ENCODE measurements at places on chromosomes 3 and 15.

- no peak for DNase-seq
Observed at GRCh38 chr3:179286331-179286730, 35.4 kb upstream of the KCNMB3 start.

- no peak for DNase-seq
Observed at GRCh38 chr3:12797892-12798558, 1.5 kb downstream of the CAND2 start.

DNA sequence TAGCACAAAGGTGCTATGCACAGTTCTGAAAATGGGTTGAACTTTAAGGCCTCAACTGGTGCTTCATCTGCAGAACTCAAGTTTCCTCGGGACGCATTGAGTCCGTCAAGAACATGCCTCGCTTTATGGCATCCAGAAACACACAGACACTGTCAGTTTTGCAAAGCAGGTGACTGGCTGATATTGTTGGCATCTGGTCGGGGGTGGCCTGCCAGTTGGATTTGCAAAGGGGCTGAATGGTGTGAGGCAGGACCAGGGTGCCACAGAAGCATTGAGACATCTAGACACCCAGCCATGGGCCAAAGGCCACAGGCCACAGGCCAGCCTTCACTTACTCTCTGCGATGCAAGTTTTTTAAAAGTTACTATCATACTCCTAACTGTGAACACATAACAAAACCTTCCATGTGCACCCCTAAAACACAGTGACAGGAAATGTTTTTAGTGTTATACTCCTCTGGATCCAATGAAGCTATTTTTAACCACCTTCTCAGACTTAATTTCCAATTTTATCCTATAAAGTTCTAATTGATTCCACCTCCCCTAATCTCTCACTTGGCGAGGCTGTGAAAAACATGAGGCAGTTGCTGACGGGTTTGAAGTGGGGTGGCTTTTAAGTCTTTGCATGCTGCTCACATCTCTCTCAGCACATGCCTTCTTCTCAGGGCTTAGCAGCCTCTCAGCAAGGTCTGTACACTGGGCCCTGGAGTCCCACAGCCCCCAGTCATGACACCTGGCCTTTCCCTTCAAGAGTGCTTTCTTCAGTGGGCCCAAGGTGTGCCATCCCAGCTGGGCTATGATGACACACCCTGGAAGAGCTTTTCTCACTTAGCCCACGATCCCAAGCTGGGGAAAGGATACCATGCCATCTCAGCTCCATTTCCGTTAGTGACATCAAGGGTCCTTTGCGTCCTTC, 38.5 kb upstream of the DUSP7 start:
- no peak for DNase-seq

GRCh38 chr15:92780843-92781242, 119.3 kb upstream of the CHD2 start:
- no peak for DNase-seq

GRCh38 chr15:89556413-89557262, 18.6 kb upstream of the TICRR start:
- DNase-seq, result peak; percentile 53

DNA sequence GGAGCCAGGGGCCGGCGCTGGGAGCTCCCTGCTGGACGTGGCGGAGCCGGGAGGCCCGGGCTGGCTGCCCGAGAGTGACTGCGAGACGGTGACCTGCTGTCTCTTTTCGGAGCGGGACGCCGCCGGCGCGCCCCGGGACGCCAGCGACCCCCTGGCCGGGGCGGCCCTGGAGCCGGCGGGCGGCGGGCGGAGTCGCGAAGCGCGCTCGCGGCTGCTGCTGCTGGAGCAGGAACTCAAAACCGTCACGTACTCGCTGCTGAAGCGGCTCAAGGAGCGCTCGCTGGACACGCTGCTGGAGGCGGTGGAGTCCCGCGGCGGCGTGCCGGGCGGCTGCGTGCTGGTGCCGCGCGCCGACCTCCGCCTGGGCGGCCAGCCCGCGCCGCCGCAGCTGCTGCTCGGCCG, 1.5 kb downstream of the SMAD6 start:
- DNase-seq, result no peak

- no peak for DNase-seq
Observed at GRCh38 chr3:185843126-185843525, 18.3 kb upstream of the IGF2BP2 start.

DNA sequence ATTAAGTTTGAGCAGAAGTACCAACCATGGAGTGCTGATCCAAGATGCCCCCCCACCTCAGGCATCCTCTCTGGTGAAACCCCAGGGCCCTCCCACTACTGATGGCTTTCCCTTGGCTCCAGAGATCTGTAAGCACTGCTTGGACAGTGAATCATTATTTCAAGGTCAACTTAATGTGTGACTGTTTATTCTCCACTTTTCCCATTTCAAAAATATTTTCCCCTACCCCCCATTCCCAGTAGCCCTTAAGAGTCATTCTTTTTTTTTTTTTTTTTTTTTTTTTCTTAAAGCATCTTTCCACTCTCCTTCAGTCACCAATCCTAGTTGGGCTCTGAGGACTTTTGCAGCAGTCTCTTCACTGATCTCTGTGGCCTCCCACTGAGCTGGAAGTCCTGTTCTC, 82.6 kb downstream of the PCCB start:
- no peak for DNase-seq

DNA sequence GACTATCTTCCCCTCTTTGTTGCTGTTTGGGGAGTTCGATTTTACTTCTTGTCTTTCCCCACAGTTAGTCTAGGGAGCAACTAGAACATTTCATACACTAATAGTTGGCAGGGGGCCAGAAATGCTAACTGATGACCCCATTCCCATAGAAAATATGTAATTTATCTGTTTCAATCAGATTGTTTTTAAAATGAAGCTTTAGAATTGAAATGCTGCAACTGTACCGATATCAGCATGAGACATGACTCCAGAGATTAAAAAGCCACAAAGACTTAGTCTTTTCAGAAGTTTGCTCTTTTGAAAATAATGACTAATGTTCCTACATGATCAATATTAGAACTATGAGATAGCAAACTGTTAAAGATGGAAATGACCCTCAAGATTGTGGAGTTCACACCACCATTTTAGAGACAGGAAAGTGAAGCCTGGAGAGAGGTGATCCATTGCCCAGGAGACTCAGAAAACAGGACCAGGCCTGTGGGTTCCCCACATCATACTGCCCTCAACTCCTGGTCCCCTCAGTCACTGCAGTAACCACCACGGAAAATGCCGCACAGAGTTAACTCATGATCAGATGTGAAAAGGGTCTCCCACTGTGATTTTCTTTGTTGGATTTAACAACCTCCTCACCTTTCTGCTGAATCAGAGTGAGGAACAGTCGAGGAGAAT, 130.3 kb downstream of the CHDH start:
- DNase-seq, result no peak

DNA sequence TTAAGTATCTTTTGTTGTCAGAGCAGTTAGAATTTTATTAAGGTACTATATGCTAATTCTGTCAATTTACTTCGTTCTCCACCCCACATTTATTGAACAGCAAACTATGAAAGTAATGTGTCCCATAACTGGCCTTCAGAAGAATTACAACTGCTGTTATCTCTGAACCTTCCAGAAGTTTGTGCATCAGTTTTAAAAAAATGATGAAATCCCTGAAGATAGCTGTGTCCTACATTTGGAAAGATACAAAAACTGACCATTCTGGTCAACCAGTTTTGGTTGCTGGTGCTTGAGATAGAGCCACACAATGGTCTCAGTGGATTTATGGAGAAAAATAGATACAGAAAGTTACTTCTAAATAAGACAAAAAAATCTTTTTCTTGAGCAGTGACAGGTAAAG, 5.9 kb downstream of the UBE2Q2 start:
- no peak for DNase-seq

GRCh38 chr3:167787440-167787839, 51.9 kb downstream of the SERPINI1 start:
- no peak for DNase-seq

GRCh38 chr3:42780892-42781700, 8.0 kb upstream of the CCDC13 start:
- peak; percentile 75 for DNase-seq

GRCh38 chr3:72312339-72312738, 527.4 kb upstream of the PROK2 start:
- DNase-seq, result no peak

- no peak for DNase-seq
Observed at GRCh38 chr3:136078421-136079364, 113.2 kb downstream of the PPP2R3A start.

- no peak for DNase-seq
Observed at GRCh38 chr15:33405096-33405495, 94.3 kb downstream of the RYR3 start.

- no peak for DNase-seq
Observed at GRCh38 chr15:31758126-31758525, 272.2 kb upstream of the CHRNA7 start.

DNA sequence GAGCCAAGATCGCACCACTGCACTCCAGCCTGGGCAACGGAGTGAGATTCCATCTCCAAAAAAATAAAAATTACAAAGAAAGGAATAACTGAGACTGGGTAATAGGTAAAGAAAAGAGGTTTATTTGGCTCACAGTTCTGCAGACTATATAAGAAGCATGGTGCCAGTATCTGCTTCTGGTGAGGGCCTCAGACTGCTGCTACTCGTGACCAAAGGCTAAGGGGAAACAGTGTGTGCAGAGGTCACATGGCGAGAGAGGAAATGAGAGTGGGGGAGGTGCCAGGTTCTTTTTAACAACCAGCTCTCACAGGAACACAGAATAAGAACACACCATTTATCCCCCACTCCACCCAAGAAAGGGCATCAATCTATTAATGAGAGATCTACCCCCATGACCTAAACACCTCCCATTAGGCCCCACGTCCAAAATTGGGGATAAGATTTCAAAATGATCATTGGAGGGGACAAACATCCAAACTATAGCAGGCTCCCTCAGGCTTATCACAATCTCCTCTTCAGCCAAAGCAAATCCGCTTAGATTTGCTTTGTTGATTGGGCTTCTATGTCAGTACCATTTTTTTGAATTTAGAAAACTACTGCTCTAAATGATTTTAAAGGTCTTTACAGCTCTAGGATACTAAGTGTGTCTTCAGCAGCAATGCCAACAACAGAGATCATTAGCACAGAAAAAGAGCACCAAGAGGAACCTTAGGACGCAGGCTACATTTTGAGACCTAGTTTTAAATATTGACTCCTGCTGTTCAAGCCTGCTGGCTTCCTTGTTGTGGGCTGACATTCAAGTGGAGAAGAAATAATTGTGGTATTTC, 84.2 kb upstream of the TBL1XR1 start:
- DNase-seq, result no peak

DNA sequence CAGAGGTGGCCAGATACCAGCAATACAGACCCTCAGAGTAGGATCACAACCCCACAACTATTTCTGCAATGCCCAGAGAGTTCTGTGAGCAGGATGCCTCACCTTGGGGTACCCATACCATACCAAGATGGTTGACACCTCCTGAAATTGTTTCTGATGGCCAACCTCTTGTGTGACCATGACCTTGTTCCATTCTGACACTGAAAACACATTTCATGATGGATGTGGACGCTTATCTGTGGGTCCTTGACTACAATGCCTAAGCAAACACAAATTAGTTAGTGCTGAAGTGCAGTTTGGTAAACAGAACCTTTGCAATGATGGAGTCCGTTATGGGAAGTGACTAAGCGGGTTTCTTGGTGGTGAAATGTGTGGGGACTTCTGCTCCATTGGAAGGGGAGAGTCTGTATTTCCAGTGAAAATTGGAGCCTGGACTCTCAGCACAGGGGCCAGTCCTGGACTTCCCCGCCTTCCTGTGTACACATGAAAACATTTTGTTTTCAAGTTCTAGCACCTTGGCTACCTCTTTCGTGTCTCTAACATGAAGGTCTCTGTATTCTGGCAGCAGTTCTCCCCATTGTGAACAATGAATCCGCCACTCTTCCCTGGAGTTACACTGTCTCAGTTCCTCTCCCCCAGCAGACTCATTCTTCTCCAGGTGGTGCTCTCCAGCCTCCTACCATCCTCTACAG, 106.2 kb downstream of the XXYLT1 start:
- no peak for DNase-seq
